ENCODE measurements at places on chromosomes 12 and 14.
A peak's percentile ranks its signal among the peaks of the same experiment; 100 is the strongest.

- no peak for DNase-seq
Measured at GRCh38 chr14:88516861-88517357, 37.9 kb downstream of the PTPN21 start.

GRCh38 chr12:62299617-62300016, 39.4 kb downstream of the USP15 start:
- DNase-seq = no peak

GRCh38 chr12:4881266-4882064, 28.2 kb upstream of the KCNA1 start:
- DNase-seq = no peak

GRCh38 chr14:89600950-89601826, 184.2 kb upstream of the FOXN3 start:
- DNase-seq = peak; percentile 41

DNA sequence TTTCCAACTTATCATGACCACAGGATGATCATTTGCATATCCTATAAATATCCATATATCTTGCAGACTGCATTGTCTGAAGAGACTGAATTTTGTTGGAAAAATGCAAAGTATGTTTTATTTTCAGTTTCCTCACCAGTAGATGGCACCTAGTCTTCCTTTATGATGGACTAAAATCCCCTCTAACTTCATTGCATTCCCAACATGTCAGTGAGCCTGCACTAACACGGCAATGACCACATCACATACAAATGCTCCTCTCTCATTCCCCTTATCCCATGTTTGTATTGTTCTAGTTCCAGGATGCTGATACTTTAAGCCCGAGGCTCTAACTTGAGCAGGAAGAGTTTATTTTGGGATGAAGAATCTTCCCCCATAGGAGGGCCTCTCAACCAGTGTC, 24.7 kb upstream of the MYBPC1 start:
- peak; percentile 13 for DNase-seq

GRCh38 chr12:18375131-18375530, 113.8 kb downstream of the PIK3C2G start:
- peak; percentile 31 for DNase-seq

DNA sequence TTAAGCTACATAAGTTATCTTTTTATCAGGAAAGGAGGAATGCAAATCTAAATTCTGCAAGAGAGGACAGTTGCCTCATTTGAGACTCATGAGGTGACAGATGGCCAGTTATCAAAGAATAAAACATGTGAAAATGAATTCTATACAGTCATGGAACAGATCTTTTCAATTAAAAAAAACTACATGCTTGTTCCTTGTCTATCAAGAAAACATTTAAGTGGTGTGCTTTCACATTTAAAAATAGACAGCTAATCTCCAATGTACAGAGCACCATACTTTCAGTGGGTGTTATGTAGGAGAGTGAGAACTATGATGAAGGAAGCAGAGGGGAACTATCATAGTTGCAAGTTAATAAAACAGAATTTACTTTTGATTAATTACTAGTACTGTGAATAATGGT, 76.7 kb upstream of the TTC7B start:
- DNase-seq = no peak

DNA sequence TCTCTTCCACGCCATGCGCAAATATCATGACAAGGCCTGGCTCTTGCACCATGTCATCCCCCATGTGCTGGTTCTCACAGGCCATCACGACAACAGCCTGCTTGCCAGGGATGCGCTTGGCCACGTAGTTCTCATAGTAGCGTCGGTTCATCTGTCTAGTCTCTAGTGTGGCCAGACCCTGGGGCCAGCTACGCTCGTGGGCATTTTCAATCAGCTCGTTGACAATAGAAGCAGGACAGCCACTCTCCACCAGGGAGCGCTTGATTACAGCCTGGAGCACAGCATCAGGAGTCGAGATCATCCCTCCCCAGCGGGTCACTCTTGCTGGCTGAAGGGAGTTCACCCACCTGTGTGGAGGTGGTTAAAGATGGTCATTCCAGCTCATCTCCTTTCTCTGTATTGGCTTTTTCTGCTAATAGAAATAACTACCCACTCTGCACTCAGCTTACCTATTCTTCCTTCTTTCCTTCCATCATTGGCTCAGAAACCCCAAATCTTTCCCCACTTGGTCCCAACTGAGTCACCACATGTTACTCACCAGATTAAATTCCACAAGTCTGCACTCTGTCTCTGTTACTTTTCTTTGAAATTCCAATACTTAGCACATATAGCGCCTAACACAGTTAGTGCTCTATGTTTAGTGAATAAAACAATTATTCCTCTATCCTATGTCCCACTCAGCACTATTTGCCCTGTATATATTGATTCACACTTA, 15.1 kb downstream of the RNF41 start:
- no peak for DNase-seq

DNA sequence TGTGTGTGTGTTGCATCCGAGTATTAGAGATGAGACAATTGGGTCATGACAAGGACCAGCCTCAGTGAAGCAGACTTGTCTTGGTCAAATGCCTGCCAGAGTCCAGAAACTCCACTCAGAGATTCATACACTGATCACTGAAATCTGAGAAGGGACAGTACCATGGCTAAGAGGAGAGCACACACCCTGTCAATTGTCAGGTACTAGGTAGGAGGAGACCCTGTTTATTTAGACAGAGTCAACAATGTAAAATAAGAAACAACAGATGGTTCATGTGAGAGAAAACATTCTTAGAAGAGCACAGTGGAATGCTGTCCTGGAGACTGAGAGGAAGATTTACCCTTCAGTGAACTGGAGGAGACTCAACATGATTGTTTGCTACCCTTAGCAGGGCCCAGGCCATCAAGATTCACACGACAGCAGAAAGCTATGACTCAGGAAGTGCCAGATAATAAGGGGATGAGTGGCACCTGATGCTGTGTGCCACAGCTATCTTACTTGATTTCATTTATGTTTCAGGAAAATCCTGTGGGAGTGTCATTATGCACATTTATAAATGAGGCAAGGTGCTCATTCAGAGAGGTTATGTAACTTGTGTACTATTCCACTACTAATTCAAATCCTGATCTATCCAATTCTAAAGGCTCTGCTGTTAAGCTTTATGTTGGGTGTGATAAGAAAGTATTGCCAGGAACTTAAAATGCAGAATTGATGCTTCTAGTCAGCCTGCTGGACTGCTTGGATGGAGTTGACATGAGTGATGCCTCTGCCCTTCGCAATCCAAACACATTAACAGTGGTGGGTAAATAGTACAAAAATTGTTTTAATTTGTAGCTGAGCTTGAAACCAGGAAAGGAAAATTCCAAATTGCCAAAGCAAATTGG, 136.6 kb upstream of the NEDD1 start:
- DNase-seq = no peak

GRCh38 chr12:9273276-9273675, 65.1 kb upstream of the PZP start:
- no peak for DNase-seq

DNA sequence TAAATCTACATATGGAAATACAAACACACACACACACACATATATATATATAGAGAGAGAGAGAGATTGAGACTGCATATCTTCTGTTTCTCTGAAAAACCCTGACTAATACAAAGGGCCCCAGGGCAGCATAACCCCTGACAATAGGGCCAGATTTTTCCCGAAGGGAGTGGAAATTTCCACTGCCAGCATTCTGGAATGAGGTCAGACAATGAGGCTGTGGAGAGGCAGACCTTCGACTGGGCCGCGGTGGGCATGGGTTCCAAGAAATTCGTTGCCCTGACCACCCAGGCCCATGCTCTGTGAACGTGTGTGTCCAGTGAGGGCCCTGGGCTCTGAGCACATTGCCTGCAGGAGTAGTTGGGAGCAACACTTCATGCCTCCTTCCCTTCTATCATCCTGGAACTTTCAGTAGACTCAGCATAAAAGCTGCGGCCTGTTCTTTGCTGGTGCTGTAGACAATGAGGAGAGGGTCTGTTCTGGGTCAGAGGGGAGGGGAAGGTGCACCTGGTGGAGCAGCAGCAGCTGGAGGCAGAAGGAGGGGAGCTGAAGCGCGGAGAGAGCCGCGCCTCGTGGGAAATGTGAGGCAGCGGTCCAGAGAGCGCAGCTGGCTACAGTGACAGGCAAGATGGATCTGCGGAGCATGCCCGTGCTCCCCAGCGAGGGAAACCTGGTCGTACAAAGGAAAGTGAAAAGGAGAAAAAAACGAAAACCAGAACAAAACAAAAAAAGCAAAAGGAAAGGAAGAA, 25.6 kb upstream of the CCDC60 start:
- no peak for DNase-seq
